Testis (tissue), 5 donors: ENCODE measurements at places on chromosomes 4 and X. TPM values are rescaled to one million over a fixed set of nuclear protein-coding genes. Genes with fewer than 3 reads are reported as not detected.

DNA sequence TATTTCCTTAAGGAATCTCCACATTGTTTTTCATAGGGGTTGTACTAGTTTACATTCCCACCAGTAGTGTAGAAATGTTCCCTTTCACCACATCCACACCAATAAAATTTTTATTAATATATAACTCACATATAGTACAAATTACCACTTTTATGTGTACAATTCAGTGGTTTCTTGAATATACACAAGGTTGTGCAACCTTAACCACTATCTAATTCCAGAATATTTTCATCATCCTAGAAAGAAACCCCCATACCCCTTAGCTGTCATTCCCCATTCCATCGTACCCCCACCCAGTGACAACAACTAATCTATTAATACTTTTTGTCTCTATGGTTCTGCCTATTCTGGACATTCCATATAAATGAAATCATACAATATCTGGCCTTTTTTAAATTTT, 108.3 kb upstream of the USP9X start:
- no peak for DNase-seq

DNA sequence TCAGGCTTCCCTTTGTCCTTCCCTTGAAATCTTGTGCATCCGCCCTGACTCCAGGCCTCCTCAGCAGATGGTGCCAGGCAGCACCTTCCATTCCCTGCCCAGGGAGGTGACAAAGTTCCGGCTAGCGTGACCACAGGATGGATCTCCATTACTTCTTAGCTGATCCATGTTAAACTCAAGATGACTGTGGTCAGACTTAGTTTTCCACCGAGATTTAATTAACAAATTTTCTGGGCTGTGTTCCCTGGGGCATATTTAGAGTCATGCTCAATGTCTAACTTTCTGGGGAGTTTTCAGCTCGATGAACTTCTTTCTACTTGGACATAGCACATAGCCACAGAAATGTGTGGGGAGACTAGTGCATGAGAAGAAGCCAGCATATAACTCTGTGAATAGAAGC, 215.1 kb upstream of the SFRP2 start:
- no peak for DNase-seq

DNA sequence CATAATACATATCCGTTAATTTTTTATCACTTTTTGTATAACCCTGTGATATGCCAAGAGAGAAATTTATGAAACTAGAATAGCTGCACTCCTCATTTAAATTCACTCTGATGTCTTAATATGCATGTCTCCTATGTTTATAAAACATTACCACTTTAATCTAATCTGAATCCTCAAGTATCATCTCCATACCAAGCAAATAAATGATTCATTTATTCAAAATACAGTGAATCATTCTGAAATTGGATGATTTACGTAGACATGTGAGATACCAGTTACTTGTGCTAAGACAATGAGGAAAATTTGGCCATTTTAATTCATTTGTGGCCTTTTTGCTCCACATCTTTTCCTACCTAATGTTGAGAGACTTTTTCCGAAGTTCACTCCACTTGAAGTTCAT, 435.1 kb upstream of the FTHL17 start:
- no peak for DNase-seq

DNA sequence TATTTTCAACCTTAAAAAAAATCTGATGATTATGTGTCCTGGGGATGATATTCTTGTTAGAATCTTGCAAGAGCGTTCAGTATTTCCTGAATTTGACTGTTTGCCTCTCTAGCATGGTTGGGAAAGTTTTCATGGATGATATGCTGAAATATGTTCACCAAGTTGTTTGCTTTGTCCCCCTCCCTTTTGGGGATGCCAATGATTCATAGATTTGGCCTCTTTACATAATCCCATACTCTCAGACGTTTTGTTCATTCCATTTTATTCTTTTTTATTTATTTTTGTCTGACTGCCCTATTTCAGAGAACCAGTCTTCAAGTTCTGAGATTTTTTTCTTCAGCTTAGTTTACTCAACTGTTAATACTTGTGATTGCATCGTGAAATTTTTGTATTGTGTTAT, 415.1 kb downstream of the FAM47B start:
- DNase-seq: no peak

- DNase-seq: peak; percentile 17
Measured at GRCh38 chrX:138710866-138711341, 613 bp downstream of the FGF13 start.

GRCh38 chrX:22526339-22526738, 253.6 kb downstream of the CBLL2 start:
- no peak for DNase-seq

DNA sequence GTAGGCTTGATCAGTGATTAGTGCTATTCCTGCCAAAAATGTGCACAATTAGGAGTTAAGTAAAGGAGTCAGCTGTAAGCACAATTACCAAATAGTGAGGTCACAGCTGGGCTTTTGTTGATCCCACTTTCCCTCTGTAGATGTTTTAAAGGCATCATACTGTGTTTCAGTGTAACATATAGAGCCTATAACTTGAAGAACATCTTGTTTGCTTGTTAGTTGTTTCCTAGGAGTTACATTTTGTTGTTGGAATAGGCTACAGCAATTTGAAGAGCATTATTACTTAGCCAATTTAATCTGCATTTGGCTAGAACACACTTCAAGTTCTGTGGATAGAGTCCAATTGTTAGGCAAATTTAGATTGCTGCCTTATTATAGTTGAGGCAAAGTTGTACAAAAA, 210.7 kb upstream of the MAD2L1 start:
- no peak for DNase-seq

DNA sequence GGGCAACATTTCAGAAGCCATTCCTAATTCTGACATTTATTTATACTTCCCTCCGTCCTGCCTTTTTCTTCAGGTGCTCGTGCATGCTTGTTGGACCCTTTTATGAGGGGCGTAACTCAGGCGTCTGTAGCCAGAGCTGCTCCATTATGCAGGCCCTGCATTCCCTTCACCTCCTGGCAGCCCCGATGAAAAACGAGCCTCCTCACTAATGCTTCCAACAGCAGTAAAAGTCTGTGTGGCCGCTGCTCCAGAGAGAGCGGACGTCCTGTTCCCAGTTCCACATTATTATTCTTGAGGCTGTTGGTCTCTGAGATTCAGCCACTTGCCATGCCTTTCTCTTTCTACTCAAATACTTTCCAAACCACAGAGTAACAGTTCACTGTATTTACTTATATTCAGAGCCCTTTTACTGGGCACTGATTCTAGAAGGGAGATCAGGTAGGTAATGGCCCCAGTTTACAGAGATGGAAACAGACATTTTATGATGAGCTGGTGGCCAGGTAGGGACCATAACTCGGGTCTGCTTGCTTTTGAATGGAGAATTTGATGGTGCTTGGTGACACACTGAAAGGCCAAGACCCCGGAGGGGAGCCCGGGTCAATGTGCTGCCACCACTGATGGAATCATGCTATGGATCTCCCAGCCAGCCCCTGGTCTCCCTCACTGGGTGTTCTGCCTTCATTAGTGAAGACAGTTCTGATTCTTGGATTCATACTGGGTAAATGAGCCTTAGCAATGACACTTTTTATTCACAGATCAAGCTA, 101.0 kb downstream of the GATB start:
- DNase-seq: peak; percentile 61

DNA sequence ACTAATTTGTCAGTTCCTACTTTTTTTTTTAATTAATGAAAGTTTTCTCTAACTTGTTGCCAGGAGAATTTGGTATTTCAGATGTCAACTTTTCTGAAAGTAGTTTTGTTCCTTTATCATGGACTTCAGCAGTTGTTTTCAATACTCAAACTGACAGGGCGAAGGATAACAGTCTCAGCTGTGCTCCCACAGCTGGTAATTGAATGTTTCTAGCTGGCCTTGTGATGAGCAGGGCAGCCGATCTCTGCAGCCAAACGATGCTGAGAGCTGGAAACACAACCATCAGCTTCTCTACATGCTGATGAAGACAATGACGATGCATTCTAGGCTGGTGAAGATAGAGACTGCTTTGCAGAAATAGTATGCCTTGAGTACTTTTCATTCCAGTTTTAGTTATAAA, 130.0 kb upstream of the MAP9 start:
- no peak for DNase-seq

Gene FNIP2
- total RNA-seq: 28.4 TPM

Gene P2RY10
- 0.81 TPM for total RNA-seq
